Right ventricle myocardium superior (tissue), 1 donor: ENCODE measurements at places on chromosomes 13 and 19. TPM values are rescaled to one million over a fixed set of nuclear protein-coding genes. Genes with fewer than 3 reads are reported as not detected.

- no peak for DNase-seq
Observed at GRCh38 chr13:108060111-108060510, 155.2 kb downstream of the LIG4 start.

DNA sequence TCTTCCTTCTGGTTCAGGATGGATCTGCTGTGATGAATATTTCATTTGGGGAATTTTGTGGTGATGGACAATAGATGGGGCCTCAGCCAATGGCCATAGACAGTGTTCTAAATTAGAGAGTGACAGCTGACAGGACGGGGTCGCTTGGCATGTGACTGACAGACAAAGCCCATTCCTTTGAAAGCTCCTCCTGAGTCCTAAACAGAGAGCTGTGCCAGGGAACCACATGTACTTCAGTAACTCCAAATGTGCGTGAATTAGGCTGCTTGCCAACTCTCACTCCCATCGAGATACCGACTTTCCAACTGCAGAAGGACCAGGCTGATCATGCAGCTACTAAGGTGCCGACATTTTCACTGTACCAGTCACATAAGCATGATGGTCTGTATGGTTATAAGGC is 187.7 kb downstream of the SHISA2 start:
- DNase-seq = no peak

DNA sequence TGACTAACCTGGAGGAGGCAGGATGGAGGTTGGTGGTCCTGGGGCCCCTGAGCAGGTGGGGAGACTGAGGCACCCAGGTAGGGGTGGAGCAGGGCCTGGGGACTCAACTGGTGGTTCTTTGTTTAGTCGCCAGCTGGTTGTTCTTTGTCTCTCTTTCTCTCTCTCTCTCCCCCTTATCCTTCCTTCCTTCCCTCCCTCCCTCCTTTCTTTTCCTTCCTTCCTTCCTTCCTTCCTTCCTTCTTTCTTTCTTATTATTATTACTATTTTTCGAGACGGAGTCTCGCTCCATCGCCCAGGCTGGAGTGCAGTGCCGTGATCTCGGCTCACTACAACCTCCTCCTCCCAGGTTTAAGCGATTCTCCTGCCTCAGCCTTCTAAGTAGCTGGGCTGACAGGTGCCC is 6.6 kb upstream of the NRTN start:
- DNase-seq = no peak

Gene CACNG7
- not detected for total RNA-seq
